ENCODE measurements at places on chromosomes 6 and 20. TPM values are rescaled to one million over a fixed set of nuclear protein-coding genes. Genes with fewer than 3 reads are reported as not detected.

Gene KCNK16
- total RNA-seq: not detected

Gene DACT2
- not detected for total RNA-seq

GRCh38 chr20:49668181-49668877, 45.3 kb downstream of the B4GALT5 start:
- DNase-seq: no peak
- H3K36me3 ChIP-seq: no peaks in the 10 kb centered on the region
- no peaks in the 10 kb centered on the region for H3K4me1 ChIP-seq
- H3K27me3 ChIP-seq: no peaks in the 10 kb centered on the region

DNA sequence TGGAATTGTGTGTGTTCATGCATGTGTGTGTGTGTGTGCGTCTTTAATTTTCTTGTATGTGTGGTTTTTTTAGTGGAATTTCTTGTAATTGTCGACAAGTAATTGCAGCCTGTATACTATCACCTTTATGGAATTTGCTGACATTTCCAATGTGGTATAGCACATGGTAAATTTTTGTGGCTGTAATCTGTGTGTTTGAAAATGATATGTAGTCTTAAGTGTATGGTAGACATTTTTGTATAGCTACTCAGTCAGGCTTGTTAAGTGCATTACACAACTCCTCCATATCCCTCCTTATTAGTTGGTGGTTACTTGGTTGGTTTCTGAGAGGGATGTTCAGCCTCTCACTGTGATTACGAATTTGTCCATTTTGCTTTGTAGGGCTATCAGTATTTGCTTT, 384.5 kb upstream of the HSF2 start:
- H3K36me3 ChIP-seq: no peaks in the 10 kb centered on the region
- peak overlapping the region; percentile 24 for H3K27ac ChIP-seq
- DNase-seq: peak; percentile 90

DNA sequence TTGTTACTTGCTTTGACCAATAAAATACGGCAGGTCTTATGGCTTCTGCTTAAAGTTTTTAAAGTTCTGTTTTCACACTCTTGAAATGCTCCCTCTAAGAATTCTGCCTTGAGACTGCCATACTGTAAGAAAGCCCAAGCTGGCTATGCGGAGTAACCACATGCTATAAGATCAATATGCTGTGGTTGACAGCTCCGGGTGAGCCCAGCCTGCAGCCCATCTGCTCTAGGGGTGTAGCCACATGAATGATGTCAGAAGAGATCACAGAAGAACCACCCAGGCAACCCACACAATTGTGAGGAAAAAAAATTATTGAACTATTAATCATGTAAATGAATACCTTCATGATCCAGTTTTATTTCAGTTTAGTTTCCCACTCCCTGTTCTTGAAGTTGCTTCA, 26.1 kb upstream of the SH3BGRL2 start:
- no peaks in the 10 kb centered on the region for H3K36me3 ChIP-seq
- H3K27ac ChIP-seq: no peak overlapping the region

DNA sequence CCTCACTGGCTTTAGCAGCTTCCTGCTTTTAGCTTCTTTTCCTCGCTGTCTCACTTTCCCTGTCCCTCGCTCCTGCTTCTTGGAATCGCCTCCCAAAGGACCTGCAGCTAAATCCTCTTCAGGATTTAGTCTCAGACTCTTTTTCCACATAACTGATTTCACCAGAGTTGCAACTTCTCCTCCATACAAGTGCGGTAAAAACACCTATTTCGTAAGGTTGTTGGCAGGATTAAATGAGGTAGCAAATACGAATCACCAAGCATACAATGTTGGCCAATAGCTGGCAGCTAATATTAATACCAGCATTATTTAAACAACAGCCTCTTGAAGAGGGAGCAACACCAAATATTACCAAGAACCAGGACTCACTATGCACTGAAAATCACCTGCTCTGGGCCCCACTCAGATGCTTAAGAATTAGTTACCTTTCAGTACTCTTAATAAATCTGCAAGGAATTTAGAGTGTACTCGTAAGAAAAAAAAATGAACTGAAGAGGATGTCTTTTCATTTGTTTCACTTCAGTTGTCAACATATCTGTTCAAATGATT, 123.0 kb downstream of the DTNBP1 start:
- no peak overlapping the region for H3K4me3 ChIP-seq
- H3K4me1 ChIP-seq: peaks cover 9% of the 10 kb centered on the region
- H3K27me3 ChIP-seq: no peaks in the 10 kb centered on the region
- no peak overlapping the region for H3K27ac ChIP-seq
- DNase-seq: no peak

GRCh38 chr20:24986436-24987015, 6.0 kb downstream of the APMAP start:
- H3K4me3 ChIP-seq: no peak overlapping the region
- no peak overlapping the region for H3K27ac ChIP-seq
- no peak for DNase-seq
- peaks cover 2% of the 10 kb centered on the region for H3K36me3 ChIP-seq

- no peaks in the 10 kb centered on the region for H3K27me3 ChIP-seq
- DNase-seq: peak; percentile 96
- peaks cover 5% of the 10 kb centered on the region for H3K4me1 ChIP-seq
- no peak overlapping the region for H3K4me3 ChIP-seq
- H3K36me3 ChIP-seq: no peaks in the 10 kb centered on the region
- peak overlapping the region; percentile 15 for H3K27ac ChIP-seq
Observed at GRCh38 chr6:131107151-131107550, 28.1 kb upstream of the AKAP7 start.

GRCh38 chr6:115969207-115969929, 91.3 kb downstream of the FRK start:
- H3K4me1 ChIP-seq: no peaks in the 10 kb centered on the region
- DNase-seq: no peak
- H3K27me3 ChIP-seq: no peaks in the 10 kb centered on the region
- no peak overlapping the region for H3K4me3 ChIP-seq
- H3K27ac ChIP-seq: no peak overlapping the region
- no peaks in the 10 kb centered on the region for H3K36me3 ChIP-seq

Gene HLA-DQB2
- total RNA-seq: not detected

- H3K27me3 ChIP-seq: no peaks in the 10 kb centered on the region
- H3K27ac ChIP-seq: no peak overlapping the region
- no peak for DNase-seq
- H3K36me3 ChIP-seq: no peaks in the 10 kb centered on the region
- no peaks in the 10 kb centered on the region for H3K4me1 ChIP-seq
- H3K4me3 ChIP-seq: no peak overlapping the region
Observed at GRCh38 chr6:91266156-91266555, 679.3 kb upstream of the MAP3K7 start.

- H3K27me3 ChIP-seq: no peaks in the 10 kb centered on the region
- no peaks in the 10 kb centered on the region for H3K36me3 ChIP-seq
- no peak for DNase-seq
- no peak overlapping the region for H3K27ac ChIP-seq
- H3K4me1 ChIP-seq: peaks cover 16% of the 10 kb centered on the region
- H3K4me3 ChIP-seq: no peak overlapping the region
Observed at GRCh38 chr6:35728683-35729678, 7.9 kb upstream of the ARMC12 start.

DNA sequence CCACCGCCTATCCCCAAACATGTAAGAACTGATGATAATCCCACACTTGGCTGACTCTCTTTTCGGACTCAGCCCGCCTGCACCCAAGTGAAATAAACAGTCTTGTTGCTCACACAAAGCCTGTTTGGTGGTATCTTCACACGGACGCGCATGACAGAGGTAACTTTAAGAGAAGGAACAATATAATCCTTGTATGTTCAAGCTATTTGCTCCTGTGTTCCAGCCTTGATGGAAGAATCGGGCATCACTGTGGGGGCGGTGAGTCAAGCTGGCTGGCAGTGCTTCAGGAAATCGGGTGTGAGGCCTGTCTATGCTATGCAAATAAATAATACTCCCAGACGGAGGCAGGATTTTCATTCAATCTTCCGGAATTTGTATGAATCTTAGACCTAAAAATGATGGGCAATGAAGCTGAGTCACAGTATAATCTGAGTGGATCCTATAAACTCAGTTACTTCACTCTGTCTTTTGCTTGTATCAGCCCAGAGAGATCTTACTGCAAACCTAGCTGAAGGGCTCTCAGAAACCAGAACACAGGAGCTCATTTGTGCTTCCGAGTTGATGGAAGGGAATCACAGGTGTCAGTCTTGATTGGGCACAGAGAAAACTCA, 45.2 kb upstream of the NT5E start:
- peak overlapping the region; percentile 95 for H3K27ac ChIP-seq
- H3K27me3 ChIP-seq: no peaks in the 10 kb centered on the region
- peaks cover 44% of the 10 kb centered on the region for H3K4me1 ChIP-seq
- peak; percentile 95 for DNase-seq
- no peak overlapping the region for H3K4me3 ChIP-seq
- H3K36me3 ChIP-seq: no peaks in the 10 kb centered on the region

Gene ROS1
- under 0.01 TPM for total RNA-seq

GRCh38 chr6:138182939-138183789, 21.4 kb downstream of the ARFGEF3 start:
- no peak for DNase-seq
- H3K4me3 ChIP-seq: no peak overlapping the region
- H3K27me3 ChIP-seq: peaks cover 15% of the 10 kb centered on the region
- no peaks in the 10 kb centered on the region for H3K4me1 ChIP-seq
- no peak overlapping the region for H3K27ac ChIP-seq

GRCh38 chr20:47487175-47487917, 14.3 kb upstream of the NCOA3 start:
- no peaks in the 10 kb centered on the region for H3K4me1 ChIP-seq
- no peak overlapping the region for H3K4me3 ChIP-seq
- H3K27me3 ChIP-seq: peaks cover 2% of the 10 kb centered on the region
- DNase-seq: peak; percentile 25

Gene NHSL1
- 7.2 TPM for total RNA-seq

GRCh38 chr6:79385333-79385732, 150.9 kb upstream of the HMGN3 start:
- no peak overlapping the region for H3K27ac ChIP-seq
- H3K36me3 ChIP-seq: no peaks in the 10 kb centered on the region
- H3K4me3 ChIP-seq: no peak overlapping the region
- H3K4me1 ChIP-seq: no peaks in the 10 kb centered on the region
- no peak for DNase-seq

DNA sequence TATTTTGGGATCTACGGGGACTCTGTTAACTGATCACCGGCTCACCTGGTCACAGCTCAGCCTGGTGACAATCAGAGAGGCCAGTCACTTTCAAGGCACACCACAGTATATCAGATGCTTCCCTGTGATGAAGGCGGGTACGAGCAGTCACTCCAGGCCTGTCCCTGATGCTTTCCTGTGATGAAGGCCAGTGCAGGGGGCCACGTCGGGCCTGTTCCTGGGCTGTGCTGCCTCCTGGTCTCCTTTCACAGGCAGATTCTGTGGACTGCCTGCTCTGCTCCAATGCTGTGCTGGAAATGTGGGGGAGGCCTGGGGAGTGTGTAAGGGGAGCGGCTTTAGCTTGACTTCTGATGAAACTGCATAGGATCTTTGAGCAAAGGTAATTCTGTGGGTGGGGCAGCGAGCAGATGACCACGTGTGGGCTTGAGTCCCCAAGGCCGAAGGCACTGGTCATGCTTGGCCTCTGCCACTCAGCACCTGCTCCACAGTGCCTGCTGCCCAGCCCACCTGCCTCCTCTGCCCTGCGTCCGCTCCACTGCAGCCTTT, 372.6 kb downstream of the TAF4 start:
- no peaks in the 10 kb centered on the region for H3K4me1 ChIP-seq
- H3K27me3 ChIP-seq: no peaks in the 10 kb centered on the region
- no peak overlapping the region for H3K4me3 ChIP-seq
- no peaks in the 10 kb centered on the region for H3K36me3 ChIP-seq

GRCh38 chr6:75266716-75267291, 17.8 kb downstream of the TMEM30A start:
- no peaks in the 10 kb centered on the region for H3K27me3 ChIP-seq
- no peak overlapping the region for H3K27ac ChIP-seq
- peaks cover 11% of the 10 kb centered on the region for H3K4me1 ChIP-seq
- H3K36me3 ChIP-seq: peaks cover 17% of the 10 kb centered on the region
- no peak overlapping the region for H3K4me3 ChIP-seq

DNA sequence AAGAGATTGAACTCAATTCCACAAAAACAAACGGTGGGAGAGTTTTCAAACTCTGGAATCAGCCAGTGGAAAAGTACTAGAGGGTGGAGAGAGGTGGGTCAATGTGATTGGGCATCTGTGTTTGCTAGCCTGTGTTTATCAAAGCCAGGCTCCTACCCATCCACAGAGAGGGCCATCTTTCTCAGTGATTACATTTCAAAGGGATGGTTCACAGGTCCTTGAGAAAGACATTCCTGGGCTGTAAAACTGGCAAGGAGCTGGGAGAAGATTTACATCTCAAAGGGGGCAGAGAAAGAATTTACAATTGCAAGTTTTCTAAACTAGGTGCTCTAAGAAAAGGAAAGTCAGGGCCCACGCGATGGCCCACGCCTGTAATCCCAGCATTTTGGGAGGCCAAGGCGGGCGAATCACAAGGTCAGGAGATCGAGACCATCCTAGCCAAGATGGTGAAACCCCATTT, 146.8 kb upstream of the UST start:
- no peaks in the 10 kb centered on the region for H3K36me3 ChIP-seq
- no peaks in the 10 kb centered on the region for H3K4me1 ChIP-seq
- no peak overlapping the region for H3K4me3 ChIP-seq
- no peaks in the 10 kb centered on the region for H3K27me3 ChIP-seq
- DNase-seq: peak; percentile 62

GRCh38 chr6:1869308-1869707, 259.6 kb downstream of the FOXC1 start:
- no peak overlapping the region for H3K4me3 ChIP-seq
- H3K27me3 ChIP-seq: no peaks in the 10 kb centered on the region
- no peak for DNase-seq
- no peak overlapping the region for H3K27ac ChIP-seq
- H3K4me1 ChIP-seq: peaks cover 4% of the 10 kb centered on the region

- H3K36me3 ChIP-seq: 0 out of 2 replicates have a peak, but pooled peaks cover 2% of the 10 kb centered on the region
- DNase-seq: no peak
- H3K27ac ChIP-seq: peak overlapping the region; percentile 84
- H3K4me1 ChIP-seq: no peaks in the 10 kb centered on the region
- H3K27me3 ChIP-seq: no peaks in the 10 kb centered on the region
Observed at GRCh38 chr6:20402342-20403069, 827 bp downstream of the E2F3 start.

- no peaks in the 10 kb centered on the region for H3K27me3 ChIP-seq
- H3K36me3 ChIP-seq: no peaks in the 10 kb centered on the region
- no peak for DNase-seq
- no peak overlapping the region for H3K4me3 ChIP-seq
- no peak overlapping the region for H3K27ac ChIP-seq
- peaks cover 5% of the 10 kb centered on the region for H3K4me1 ChIP-seq
Observed at GRCh38 chr6:134584847-134585516, 267.1 kb upstream of the SGK1 start.

Measured in IMR-90 (cell line).